Uterus (tissue), 4 donors: ENCODE measurements at places on chromosomes 4 and X. TPM values are rescaled to one million over a fixed set of nuclear protein-coding genes. Genes with fewer than 3 reads are reported as not detected.

Gene CABS1
- 0.28 TPM for total RNA-seq

Gene DCAF4L1
- 0.35 TPM for total RNA-seq

Gene USP26
- not detected for total RNA-seq

- no peak for DNase-seq
These were observed 600 bp upstream of the BEX2 start for GRCh38 chrX:103311399-103311780.

- DNase-seq = no peak
These were observed 13.0 kb downstream of the EXOC1 start for GRCh38 chr4:55866290-55866907.

GRCh38 chrX:19579485-19579884 is 64.2 kb upstream of the MAP3K15 start:
- no peak for DNase-seq

- no peak for DNase-seq
These were observed 161.4 kb upstream of the GIMD1 start for GRCh38 chr4:106530024-106530361.

DNA sequence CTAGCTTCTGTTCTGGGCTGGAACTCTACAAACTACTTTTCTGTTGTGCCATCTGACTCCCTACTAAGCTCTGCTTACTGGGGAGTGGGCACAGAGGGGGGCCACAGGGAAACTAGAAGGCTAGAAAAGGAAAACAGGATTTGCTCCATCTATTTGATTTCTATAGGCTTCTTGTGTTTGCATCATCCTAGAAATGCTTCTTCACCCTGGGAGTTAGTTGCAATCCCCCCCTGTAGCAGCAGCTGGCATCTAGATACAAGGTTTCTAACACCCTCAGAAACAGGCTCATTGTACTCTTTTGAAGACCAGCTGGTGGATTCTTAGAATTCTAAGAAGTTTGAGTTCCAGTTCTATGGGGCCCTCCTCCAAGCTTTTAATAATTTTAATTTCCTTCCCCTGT is 213.4 kb downstream of the TMA16 start:
- DNase-seq = no peak

DNA sequence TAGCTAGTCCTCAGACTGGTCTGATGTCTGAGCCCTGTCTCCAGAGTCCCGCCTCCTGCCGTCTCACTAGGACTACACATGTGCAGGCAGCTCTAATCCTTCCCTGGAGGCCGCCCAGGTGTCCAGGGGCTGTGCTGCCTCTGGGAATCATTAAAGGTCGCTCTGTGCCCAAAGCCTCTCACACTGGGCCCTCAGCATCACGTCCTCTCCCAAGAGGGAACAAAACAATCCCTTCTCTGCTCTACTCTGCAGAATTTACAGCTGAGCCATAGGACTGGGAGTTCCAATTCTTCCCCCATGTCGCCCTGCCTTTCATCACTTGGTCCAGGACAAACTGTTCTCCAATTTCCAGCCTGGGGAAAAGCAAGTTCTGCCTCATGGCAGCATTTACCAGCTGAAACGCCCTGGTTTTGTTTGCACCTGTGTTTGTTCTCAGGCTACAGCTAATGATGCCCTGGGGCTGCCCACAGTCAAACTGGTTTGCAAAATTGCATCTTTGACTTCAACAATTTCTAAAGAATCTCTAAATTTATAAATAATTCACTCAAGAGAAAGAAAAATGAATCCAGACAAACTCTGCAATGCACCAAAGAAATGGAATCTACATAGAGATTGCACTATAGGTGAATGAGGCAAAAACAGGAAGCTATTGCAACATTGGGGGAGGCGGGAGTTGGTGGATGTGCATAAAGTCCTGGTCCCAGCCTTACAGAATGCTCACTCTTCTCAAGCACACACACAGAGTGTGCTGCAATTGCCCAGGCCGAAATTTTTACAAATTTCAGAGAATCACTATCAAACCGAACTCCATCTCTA is 7.2 kb upstream of the MRFAP1 start:
- no peak for DNase-seq

- peak; percentile 67 for DNase-seq
These were observed at the start of gene GRIA2 for GRCh38 chr4:157220371-157220881. GRIA2 (plus strand) TSS chr4:157220728; CDS start chr4:157221043, 315 bp downstream.

- no peak for DNase-seq
These were observed 12.1 kb downstream of the FGD1 start for GRCh38 chrX:54483946-54484345.

DNA sequence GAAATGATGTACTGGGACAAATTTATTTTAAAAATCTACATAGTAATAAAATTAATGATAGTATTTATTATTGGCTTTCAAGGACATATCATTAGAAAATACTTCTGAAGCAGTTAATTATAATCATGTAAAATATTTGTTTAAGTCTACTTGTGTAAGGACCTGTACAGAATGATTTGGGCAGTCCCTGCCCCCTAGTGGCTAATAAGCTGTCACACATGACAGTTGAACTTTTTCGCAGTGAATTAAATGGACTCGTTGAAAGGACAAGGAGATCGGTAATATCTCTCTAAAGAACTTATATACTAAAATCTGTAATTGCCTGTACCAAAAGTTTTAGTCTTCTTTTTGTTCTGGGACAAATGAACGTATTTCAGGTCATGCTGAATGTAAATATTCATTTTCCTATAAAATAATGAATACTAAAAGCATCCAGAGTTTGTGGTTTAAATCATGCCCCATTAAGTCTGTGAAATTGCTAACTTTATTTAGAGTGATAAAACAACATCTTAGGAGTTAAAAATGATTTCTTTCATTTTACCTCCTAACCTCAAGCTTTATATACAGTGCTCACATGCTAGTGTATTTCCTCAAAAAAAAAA is 13.6 kb downstream of the EXOC1 start:
- DNase-seq = no peak

DNA sequence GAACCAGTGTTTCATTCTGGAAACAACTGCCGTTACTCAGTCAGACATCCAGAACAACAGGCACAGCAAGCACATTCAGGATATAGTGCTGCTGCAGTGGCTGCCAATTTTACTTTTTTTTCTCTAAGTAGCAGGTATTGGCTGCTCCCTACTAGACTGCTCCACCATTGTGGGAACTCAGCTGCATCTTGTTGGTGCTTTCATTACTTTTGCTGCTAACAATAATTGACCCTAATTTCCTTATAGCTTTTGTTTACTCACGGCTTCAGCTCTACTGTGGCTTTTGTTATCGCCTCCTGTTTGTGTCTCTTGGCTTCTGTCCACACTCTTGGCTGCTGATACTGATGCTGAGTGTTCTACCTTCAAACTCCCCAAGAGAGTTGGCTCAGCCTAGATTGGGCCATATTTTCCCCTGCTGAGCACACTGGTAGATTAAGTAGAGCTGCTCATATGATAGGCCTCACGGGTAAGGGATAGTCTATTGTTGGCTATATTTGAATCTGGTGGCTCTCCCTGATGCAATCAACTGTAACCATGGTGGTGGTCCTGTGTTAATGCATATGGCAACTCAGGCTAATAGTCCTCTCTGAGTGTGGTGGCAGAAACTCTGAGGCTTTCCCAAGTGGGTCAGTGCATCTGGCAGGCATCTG is 44.5 kb upstream of the IL2 start:
- DNase-seq = no peak

DNA sequence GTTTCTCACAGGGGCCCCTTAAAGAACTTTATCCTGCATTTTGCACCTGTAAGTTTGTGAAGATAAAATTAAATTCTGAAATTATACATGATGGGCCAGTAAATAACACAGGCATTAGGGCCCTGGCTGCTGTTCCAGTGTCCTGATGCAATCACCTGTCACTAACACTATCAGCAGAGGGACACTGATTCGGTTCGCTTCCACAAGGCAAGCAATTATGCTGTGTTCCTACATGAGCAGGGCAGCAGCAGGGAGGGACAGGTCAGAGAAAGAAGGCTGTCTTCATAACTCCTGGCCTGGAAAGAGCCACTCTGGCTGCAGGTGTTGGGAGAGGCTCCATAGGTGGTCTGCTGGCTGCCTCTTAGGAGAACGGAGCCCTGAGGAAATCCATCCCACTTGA is 487.3 kb downstream of the MID1IP1 start:
- no peak for DNase-seq

- DNase-seq = no peak
These were observed 518 bp upstream of the CNKSR2 start for GRCh38 chrX:21373637-21374162.

DNA sequence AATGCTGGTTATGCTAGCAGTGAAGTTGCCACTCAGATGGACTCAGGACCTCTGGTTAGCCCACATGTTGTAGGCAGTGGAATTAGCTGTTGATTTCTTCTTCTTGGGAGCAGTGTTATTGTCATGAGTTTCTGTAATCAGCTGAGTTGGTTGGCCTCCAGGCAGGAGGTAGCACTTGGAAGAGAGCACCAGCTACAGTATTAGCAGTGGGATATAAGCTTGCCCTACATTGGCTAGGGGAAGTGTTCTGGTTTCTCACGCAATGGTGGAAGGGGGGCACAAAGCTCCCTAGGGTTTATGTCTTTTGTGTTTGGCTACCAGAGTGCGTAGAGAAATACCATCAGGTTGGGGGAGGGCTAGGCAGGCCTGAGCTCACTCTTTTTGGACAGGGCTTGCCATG is 34.0 kb upstream of the UCP1 start:
- no peak for DNase-seq

DNA sequence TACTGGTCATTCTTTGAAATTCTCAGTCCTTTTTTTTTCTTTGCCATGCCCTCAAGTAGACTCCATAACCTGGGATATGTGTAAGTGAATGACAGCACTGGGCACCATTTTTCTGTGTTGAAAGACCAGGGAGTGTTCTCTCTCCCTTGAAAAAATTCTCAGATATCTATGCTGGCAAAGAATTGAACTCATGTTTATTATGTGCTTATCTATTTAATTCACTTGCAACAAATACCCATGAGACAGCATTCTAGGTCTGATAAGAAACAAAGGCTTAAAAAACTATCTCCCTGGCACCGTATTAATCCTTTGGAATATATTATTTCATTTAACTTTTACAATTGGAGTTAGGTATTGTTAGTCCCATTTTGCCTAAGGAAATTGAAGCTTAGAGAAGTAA is 36.7 kb downstream of the LARP7 start:
- DNase-seq = no peak

GRCh38 chrX:19863212-19863856 is 24.1 kb downstream of the SH3KBP1 start:
- DNase-seq = no peak

DNA sequence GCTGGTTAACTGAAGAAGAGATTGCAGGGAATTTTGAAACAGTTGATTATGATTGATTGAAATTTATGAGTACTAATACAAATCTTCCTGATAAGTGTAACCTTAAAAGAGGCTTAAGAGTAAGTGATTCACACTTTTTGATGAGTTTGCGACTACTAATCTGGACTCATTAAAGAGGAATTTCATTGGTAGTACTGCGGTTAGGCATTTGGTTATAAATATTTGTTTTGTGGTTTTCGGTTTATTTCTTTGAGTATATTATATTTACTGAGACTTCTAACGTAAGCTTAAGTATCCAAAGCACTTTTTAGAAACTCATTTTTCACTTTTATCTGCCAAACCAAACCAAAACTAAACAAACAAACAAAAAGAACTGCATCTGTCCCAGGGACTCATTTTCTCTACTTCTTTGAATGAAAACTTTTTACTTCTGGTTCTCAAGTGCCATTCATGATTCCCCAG is 20.7 kb downstream of the SLIT2 start:
- no peak for DNase-seq

DNA sequence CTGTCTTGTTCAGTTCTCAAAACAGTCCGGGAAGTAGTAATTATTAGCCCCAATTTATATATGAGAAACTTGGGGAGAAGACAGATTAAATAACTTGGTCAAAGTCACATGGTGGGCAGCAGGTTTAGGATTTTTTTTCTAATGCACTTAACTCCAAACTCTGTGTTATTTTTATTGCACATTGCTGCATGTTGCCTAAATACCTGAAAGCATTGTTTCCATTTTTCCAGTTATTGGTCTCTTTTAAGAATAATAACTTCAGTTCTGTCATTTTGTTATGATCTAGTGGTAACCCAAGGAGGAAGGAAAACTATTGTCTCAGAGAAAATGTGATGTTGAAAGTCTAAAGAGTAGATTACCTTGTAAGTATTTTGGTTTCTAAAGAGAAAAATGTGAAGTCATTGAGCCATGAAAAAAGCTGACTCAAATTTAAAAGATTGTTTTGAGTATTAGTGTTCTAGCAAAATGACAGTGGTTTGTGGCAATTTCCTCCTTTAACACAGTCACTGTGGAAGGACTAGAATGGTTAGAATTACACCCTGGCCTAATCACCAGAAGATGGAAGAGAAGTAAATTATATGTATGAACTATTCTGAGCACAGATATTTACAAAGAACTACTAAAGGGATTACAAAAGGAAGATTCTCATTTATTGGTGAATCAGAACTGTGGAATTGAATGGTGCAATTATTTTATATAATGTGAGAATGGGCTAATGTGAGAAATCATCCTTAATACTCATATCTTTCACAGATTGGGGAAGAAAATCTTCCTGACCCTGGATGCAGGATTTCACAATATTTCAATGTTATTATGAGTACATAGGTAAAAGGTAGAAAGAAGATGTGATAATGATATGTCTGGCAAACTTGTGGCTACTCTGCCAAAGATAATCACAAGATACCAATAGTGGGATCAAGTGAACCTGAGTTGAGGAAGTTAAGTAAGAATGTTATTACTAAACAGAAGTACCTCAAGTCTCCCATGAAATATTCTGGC is 21.7 kb upstream of the CXCL8 start:
- DNase-seq = no peak

DNA sequence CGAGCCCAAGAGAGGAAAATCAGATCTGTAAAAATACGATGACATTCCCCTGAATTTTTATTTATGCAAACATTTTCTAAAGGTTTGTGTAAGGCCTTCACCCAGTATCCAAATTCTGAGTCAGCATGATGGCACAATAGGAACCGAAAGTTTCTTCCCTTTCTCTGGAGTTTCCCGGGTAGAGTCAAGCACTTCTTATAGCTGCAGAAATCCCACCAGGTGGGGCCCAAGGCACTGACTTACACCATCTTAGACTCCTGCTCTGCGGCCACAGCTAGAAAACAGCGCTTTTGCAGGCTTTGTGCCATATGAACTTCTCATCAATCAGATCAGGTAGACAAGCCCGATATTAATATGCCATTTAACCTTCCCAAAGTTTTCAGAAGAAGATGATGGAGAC is 13.4 kb downstream of the LEF1 start:
- no peak for DNase-seq

- DNase-seq = no peak
These were observed 209.7 kb upstream of the RADX start for GRCh38 chrX:106401965-106402559.

- no peak for DNase-seq
These were observed 30.4 kb downstream of the DCTD start for GRCh38 chr4:182886768-182887167.

- no peak for DNase-seq
These were observed 205.1 kb downstream of the AWAT2 start for GRCh38 chrX:69844636-69845035.

DNA sequence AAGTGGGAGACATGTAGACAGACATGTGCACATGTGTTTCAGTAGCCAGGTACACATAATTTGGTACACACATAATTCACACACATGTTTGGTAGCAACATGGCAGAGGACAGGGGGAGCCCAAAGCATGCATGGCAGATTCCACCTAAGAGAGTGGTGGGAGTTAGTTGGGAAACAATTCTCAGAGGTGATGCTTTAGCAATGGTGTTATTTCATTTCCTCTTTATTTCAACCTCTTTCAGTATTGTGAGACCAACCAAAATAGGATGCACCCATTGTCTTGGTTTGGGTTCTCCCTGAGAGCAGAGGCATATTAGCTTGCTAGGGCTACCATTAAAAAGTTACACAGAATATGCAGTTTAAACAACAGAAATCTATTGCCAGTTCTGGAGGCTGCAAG is 92.2 kb upstream of the ANXA3 start:
- no peak for DNase-seq
